ENCODE measurements at places on chromosomes 6 and 20. TPM values are rescaled to one million over a fixed set of nuclear protein-coding genes. Genes with fewer than 3 reads are reported as not detected.

DNA sequence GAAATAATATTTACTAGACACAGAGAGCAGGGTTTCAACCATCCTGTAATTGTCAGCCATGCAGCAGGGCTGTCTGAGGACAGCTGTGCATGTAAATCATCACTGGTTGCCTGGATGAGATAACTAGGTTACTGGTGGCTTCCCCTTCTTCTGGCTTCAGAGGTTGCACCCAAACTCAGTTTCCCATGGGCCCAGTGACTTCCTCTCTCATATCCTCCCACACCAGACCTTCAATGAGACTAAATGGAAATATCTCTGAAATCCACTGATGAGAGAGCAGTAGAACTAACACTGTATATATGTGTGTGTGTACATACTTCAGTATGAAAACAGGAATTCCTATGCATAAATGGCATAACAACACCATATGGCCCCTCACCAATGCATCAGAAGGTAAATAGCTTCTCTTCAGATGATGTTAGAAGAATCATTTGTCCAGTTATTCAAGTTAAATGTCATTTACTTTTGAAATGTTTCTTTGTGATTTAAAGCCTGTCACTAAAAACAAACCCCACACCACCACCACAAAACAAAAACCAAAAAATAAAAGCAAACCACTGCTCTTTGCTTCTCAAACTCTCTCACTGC is 51.0 kb upstream of the IL20RA start:
- no peak overlapping the region for H3K4me3 ChIP-seq
- peaks cover 6% of the 10 kb centered on the region for H3K4me1 ChIP-seq
- no peaks in the 10 kb centered on the region for H3K36me3 ChIP-seq
- H3K27ac ChIP-seq: no peak overlapping the region
- no peak for DNase-seq

The PABPC1L gene
- 255 TPM for total RNA-seq

- no peak overlapping the region for H3K4me3 ChIP-seq
- H3K36me3 ChIP-seq: no peaks in the 10 kb centered on the region
- no peak for DNase-seq
- no peaks in the 10 kb centered on the region for H3K4me1 ChIP-seq
Measured at GRCh38 chr6:46772762-46773161, 20.4 kb upstream of the MEP1A start.

- no peak for DNase-seq
- H3K4me1 ChIP-seq: no peaks in the 10 kb centered on the region
- H3K27me3 ChIP-seq: no peaks in the 10 kb centered on the region
- H3K27ac ChIP-seq: no peak overlapping the region
Measured at GRCh38 chr20:52668626-52669025, 303.5 kb upstream of the TSHZ2 start.

The TFAP2B gene
- total RNA-seq: not detected

The TRIM15 gene
- 6.9 TPM for total RNA-seq

The TRAPPC3L gene
- total RNA-seq: not detected

- no peak for DNase-seq
- no peaks in the 10 kb centered on the region for H3K36me3 ChIP-seq
- H3K4me1 ChIP-seq: no peaks in the 10 kb centered on the region
- H3K27ac ChIP-seq: no peak overlapping the region
Measured at GRCh38 chr6:64721865-64722264, 985.2 kb downstream of the EYS start.

DNA sequence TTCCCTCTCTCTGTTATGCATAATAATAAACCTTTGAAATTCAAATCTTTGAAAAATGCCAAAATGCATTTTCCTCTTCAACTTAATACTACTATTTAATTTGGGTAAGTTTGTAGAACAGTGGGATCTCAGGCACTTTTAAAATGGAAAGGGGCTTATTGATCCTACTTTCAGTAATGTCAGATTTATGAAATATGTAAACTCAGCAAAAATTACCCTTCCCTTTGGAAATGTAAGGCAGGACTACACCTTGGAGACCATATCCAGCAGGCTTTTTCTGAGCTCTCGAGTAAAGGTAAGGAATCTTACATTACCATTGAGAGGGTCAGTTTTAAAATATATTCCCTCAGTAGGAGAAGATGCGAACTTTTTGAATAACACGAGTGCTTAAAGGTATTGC is 149.0 kb downstream of the LAMP5 start:
- no peak overlapping the region for H3K4me3 ChIP-seq
- H3K4me1 ChIP-seq: no peaks in the 10 kb centered on the region
- no peak overlapping the region for H3K27ac ChIP-seq
- no peaks in the 10 kb centered on the region for H3K27me3 ChIP-seq
- no peak for DNase-seq

DNA sequence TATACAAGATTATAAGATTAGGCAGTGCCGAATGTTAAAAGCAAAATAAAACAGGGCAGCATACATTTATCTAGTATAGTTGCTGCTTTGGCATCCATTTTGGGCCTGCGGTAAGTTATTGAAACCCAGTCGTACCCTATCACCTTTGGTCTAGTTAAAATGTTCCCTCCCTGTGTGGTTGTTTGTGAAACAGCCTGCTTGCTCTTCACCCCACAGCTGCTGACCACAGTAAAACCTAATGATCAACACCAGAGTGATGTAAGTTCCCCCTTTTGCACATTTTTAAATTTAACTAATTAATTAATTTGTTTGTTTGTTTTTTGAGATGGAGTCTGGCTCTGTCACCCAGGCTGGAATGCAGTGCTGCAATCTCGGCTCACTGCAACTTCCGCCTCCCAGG is 50.3 kb upstream of the TXNDC5 start:
- no peaks in the 10 kb centered on the region for H3K36me3 ChIP-seq
- no peak overlapping the region for H3K27ac ChIP-seq
- H3K4me3 ChIP-seq: no peak overlapping the region
- no peaks in the 10 kb centered on the region for H3K27me3 ChIP-seq
- no peak for DNase-seq
- H3K4me1 ChIP-seq: no peaks in the 10 kb centered on the region

- no peaks in the 10 kb centered on the region for H3K36me3 ChIP-seq
- H3K4me1 ChIP-seq: peaks cover 13% of the 10 kb centered on the region
- peak overlapping the region; percentile 95 for H3K4me3 ChIP-seq
- H3K27ac ChIP-seq: peak overlapping the region; percentile 85
- no peaks in the 10 kb centered on the region for H3K27me3 ChIP-seq
- peak; percentile 93 for DNase-seq
Measured at GRCh38 chr6:3751730-3752530, 417 bp upstream of the PXDC1 start.

The CST4 gene
- 2.7 TPM for total RNA-seq

GRCh38 chr20:37727957-37728634 is 34.3 kb downstream of the CTNNBL1 start:
- H3K27ac ChIP-seq: no peak overlapping the region
- H3K36me3 ChIP-seq: no peaks in the 10 kb centered on the region
- H3K4me1 ChIP-seq: peaks cover 36% of the 10 kb centered on the region
- H3K27me3 ChIP-seq: no peaks in the 10 kb centered on the region
- no peak for DNase-seq

GRCh38 chr6:113522376-113522775 is 334.8 kb upstream of the MARCKS start:
- H3K27ac ChIP-seq: no peak overlapping the region
- H3K27me3 ChIP-seq: no peaks in the 10 kb centered on the region
- H3K4me1 ChIP-seq: peaks cover 32% of the 10 kb centered on the region
- H3K4me3 ChIP-seq: no peak overlapping the region

GRCh38 chr6:30615958-30616810 is 859 bp downstream of the PPP1R10 start:
- H3K4me3 ChIP-seq: peak overlapping the region; percentile 77
- no peaks in the 10 kb centered on the region for H3K27me3 ChIP-seq
- DNase-seq: peak; percentile 57
- peaks cover 2% of the 10 kb centered on the region for H3K36me3 ChIP-seq
- H3K4me1 ChIP-seq: no peaks in the 10 kb centered on the region
- H3K27ac ChIP-seq: peak overlapping the region; percentile 96

The MLIP gene
- total RNA-seq: 0.88 TPM

DNA sequence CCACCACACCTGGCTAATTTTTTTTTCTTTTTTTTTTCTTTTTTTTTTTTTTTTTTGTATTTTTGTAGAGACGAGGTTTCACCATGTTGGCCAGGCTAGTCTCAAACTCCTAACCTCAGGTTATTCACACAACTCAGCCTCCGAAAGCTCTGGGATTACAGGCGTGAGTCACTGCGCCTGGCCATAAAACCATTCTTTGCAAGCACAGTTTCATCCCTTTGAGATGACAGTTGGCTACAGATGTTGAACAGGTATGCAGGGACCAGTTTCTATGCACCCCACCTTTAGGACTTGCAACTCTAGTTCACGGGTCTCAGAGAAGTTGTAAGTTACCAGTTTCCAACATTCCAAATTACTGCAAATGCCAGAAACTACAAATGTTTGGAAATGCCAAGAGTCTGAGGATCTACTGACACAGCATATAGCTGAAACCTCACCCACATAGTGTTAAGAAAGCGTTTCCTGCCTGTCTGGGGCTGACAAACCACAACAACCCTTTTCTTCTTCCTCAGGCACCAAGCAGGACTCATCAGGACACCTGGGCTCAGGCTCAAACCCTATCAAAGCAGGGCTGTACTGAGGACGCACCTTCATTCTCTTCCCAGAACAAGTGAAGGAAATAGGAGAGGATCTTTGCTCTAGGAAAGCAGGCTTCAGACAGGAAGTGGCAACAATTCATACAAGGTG is 22.9 kb downstream of the ARHGAP18 start:
- no peak overlapping the region for H3K27ac ChIP-seq
- DNase-seq: no peak
- no peaks in the 10 kb centered on the region for H3K27me3 ChIP-seq
- H3K4me3 ChIP-seq: no peak overlapping the region
- peaks cover 52% of the 10 kb centered on the region for H3K4me1 ChIP-seq
- peaks cover 2% of the 10 kb centered on the region for H3K36me3 ChIP-seq

GRCh38 chr6:93248631-93249030 is 170.7 kb downstream of the EPHA7 start:
- H3K27me3 ChIP-seq: no peaks in the 10 kb centered on the region
- no peak overlapping the region for H3K27ac ChIP-seq
- DNase-seq: no peak
- H3K4me1 ChIP-seq: no peaks in the 10 kb centered on the region
- H3K4me3 ChIP-seq: no peak overlapping the region
- no peaks in the 10 kb centered on the region for H3K36me3 ChIP-seq

- DNase-seq: no peak
- H3K4me1 ChIP-seq: peaks cover 50% of the 10 kb centered on the region
- peak overlapping the region; percentile 74 for H3K27ac ChIP-seq
Measured at GRCh38 chr6:122652431-122652830, 42.2 kb downstream of the PKIB start.

The PCSK2 gene
- not detected for total RNA-seq
